ENCODE measurements at places on chromosomes 6 and 20.

DNA sequence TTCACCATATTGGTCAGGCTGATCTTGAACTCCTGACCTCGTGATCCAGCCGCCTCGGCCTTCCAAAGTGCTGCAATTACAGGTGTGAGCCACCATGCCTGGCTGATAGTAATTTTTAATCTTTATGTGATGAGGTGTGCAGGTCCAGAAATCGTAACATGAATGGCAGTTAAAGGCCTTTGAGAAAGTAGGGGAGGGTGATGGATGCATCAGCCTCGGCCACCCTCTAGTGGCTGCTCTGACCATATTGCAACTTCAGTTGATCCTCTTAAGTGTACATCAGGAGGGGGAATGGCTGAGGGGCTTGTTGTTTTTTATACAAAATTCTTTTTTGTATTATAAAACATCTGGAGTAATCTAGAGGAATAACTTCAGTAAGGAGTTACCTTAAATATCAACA lies 193.0 kb downstream of the ZFAND3 start:
- peak; percentile 69 for DNase-seq

GRCh38 chr6:51814418-51814817 lies 273.0 kb downstream of the PKHD1 start:
- no peak for DNase-seq

GRCh38 chr20:43385914-43386313 lies 71.8 kb upstream of the SRSF6 start:
- DNase-seq, result no peak

DNA sequence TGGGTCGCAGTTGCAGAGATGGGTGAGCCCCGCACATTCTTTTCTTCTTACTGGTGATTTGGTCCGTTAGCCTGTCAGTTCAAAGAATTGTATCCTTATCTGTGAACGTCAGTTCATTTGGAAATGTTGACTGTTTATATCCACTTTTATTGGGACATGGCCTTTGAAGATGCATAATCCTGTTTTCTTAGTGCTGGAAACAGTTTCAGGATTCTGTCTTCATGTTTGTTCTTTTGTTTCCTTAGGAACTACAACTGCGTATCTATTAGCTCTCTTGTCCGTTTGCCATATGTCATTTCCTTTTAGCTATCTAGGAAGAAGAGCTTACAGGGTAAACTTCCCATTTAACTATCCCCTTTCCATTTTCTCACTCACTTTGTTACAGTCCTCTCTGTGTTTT lies 35.0 kb upstream of the TULP1 start:
- no peak for DNase-seq

DNA sequence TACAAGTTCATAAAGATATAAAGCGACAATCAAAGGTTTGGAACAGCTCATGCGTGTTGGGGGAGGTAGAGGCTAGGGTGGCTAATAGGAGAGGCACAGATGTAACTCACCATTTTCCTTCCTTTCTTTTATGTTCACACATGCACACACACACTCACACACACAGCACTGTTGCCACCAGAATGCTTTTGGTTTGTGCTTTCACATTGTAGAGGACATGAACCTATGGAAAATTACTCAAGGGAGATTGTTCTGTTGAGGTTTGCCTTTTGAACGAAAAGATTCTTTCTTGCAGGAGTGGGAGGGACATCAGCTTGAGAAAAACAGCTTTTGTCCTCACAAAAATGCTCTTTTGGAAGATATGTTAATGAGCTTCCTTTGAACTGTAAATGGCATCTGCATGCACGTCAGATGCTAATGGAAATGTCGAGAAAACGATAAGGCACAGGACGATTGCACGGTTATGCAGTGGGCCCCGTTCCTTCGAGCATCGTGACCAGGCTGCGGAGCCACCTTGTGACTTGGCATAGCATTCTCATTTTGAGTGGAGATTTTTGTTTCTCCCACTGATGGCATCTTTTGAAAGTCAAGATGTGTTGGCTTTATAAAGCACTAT lies 724.1 kb downstream of the KIF16B start:
- DNase-seq, result no peak

DNA sequence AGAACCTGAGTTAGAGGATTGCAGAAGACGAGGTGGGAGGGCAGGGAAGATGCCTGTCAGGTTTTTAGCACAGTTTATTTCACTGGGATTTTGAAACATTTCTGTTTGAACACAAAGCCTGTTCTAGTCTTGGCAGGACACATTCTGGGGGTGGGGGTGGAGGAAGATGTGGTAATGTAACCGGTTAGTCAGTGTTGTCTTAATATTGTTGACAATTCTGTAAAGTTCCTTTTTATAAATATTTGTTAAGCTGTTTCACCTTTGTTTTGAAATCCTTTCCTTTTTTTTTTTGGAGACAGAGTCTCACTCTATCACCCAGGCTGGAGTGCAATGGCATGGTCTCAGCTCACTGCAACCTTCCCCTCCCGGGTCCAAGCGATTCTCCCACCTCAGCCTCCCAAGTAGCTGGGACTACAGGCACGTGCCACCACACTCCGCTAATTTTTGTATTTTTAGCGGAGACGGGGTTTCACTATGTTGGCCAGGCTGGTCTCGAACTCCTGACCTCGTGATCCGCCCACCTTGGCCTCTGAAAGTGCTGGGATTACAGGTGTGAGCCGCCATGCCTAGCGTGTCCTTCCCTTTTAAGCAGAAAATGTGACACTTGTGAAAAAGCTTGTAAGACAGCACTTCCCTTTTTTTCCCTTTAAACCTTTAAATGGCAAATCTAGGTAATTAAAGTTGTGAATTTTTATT lies 20.2 kb downstream of the SLC9A8 start:
- DNase-seq, result no peak

GRCh38 chr20:25217161-25218108 lies 21.9 kb downstream of the ENTPD6 start:
- DNase-seq, result no peak

DNA sequence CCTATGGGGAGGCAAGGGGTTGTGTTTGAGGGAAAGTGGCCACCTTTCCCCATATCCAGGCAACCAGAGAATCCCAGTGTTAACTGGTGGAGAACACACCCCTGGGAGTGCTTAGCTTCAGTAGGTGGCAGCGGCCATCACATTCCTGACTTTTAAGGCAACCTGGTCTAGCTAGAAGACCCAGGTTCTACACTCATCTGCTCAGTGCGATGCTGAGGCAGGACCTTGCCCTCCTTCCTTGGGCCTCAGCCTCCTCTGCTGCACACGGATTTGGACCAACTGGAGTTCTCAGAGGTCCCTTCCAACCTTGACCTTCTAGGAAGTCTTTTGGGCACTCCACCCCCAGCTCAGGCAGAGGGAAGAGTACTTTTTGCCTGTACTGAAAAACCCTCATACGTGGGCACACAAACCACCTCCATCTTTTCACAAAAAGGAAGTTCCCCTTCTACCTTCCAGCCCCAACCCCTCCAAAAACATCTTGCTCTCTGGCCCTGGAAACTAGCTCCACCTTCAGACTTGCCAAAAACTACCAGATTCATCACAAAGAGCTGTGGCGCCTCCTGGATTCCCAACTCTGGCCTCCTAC lies 2.9 kb downstream of the CCND3 start:
- DNase-seq, result no peak

- no peak for DNase-seq
These were observed 360.5 kb downstream of the KIF16B start for GRCh38 chr20:16212790-16213189.

Measured in AML-193 (cell line).